AG04449 (cell line): ENCODE measurements at places on chromosomes 1 and 21.

DNA sequence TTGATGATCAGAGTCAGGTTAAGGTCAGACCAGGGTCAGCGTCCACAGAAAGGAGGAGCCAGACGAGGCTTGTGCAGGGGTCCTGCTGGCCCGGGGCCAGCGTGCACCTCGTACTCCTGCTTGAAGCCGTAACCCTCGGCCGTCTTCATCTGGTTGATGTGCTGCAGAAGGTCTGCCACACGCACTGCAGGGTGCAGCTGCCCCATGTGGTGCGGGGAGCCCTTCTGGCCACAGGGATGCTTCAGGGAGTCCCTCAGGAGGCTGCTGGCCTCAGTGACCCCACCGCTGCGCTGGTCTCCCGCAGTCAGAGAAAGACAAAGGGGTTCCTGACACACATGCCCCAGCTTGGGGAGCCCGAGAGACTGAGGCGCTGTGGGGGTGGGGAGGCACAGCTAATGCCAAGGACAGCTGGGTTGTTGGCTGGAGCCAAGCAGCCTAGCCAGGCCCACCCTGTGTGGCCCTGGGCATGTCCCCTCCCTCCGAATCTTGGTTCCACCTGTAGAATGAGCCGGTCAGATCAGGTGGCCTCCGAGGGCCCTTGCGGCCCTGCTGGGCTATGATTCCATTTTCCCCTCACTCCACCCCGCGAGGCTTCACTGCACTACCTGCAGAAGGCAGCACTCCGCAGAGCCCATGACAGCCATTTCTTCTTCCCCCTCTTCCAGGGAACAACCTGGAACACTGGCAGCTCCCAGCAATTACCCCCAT lies 251.9 kb downstream of the PTPRU start:
- no peak for DNase-seq

DNA sequence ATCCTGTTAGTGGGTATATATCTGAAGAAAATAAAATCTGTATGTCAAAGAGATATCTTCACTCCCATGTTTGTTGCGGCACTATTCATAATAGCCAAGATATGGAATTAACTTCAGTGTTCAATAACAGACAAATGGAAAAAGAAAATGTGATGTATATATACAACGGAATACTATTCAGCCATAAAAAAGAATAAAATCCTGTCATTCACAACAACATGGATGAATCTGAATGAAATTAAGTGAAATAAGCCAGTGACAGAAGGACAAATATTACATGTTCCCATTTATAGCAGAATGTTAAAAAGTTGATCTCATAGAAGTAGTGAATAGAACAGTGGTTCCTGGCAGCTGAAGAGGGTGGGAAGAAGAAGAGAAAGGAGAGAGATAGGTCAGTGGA lies 239.1 kb upstream of the RUNX1 start:
- DNase-seq, result no peak

GRCh38 chr1:34898330-34898761 lies 31.1 kb downstream of the DLGAP3 start:
- no peak for DNase-seq

GRCh38 chr21:22573834-22574233 lies 1575.6 kb downstream of the NCAM2 start:
- no peak for DNase-seq

DNA sequence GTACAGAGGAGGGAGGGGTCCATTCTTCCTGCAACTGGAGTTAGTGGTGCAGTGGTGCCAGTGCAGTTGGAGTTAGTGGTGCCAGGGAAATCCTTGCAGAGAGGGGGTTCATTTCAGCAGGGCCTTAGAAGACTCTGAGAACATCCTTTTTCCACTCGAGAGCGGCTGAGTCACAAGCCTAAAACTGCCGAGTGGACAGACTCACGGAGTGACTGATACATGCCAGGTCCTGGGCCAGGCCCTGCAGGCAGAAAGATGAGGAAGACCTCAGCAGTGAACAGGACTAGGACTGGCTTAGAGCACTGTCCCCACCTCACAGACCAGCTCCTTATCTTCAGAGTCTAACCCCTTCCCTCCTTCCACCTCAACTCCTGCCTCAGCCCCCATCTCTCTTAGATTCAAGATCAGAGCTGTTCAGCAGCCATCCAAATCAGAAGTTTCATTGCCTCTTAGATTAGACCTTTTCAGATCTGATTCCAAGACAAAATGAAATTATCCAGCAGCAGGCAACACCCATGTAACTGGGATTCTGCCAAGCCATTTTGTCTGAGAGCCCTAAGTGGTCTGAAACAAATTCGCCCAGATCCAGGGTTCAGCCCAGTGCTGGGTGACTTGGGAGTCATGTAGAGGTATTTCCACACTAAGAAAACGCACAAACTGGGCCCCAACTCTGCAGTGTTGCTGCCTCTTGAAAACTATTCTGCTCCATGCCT lies 12.7 kb upstream of the IKBKE start:
- DNase-seq, result no peak

GRCh38 chr1:193309936-193310475 lies 123.6 kb upstream of the B3GALT2 start:
- DNase-seq, result no peak

DNA sequence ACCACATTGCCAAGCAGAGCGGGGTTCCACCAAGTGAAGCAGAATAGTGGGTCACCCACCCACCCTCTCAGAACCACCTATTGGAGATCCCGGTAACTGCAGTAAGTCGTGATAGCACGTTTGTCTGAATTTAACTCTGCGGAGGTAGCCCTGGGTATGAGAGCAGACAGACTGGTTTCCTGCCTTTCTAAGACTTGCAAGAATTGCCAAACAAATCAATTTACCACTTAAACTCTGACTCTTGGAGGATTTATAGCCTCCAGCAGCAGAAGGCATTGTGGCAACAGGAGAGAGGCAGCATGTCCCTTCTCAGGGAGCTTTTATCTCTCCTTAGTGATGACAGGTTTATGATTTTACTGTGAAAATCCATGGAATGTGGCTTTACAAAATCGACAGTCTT lies 287.9 kb upstream of the FMN2 start:
- DNase-seq, result no peak

GRCh38 chr1:208203127-208203847 lies 40.9 kb downstream of the PLXNA2 start:
- no peak for DNase-seq

- no peak for DNase-seq
Observed at GRCh38 chr1:93685918-93686317, 4.3 kb upstream of the BCAR3 start.

GRCh38 chr1:14296795-14297194 lies 301.7 kb upstream of the KAZN start:
- no peak for DNase-seq

DNA sequence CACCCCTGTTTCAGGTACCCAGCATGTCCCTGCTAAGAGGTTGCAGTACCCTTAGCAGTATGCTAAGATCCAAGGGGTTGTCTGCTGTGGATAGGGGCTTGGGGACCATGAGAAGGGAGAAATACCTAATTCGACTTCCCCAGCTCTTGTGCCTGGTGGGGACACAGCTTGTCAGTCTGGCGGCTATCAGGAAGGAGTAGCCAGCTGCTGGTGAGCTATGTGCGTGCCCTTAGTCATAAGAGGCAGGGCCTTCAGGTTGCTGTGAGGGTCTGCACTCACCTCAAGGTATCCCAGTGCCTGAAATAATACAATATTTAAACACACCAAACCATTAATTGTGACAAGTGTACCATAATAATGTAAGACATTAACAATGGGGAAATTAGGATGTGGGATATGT lies 205.1 kb upstream of the SGIP1 start:
- no peak for DNase-seq

DNA sequence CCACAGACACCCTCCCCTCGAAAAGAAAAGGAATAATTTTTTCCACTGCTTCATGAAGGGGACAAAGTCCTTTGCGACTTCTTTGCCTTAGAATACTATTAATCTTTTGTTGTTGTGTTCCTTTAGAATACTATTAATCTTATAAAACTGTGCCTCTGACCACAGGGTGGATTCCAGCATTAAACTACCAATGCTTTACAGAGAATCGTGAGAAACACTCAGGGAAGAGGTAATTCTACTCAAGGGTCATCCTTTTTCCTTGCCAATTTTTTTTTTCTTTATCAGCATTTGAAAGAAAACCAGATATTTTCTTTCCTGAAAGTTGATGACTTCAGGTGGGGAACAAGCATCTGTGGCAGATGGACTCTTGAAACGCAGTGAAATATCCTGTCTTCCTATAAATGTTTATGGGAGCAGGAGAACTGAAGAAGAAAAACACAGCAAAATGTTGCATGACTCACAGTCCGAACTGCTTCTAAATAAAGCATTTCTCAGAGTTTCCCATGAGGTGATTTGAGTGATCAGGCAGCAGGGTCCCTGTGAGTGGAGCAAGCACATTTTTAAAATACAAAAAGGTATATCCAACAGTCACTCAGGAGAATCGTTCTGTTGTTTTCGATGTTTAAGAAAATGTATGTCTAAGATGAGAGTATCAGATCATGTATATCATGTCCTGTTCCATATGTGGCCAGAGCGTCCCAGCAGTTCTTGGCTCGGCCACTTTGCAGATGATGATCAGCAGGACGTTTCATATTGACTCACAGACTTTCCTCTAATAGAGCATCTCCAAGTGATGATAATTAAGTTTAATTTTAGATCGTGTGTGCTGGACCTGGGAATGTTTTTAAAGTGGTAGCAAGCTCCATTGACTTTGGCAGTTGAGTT lies 154.2 kb upstream of the RUNX1 start:
- no peak for DNase-seq

DNA sequence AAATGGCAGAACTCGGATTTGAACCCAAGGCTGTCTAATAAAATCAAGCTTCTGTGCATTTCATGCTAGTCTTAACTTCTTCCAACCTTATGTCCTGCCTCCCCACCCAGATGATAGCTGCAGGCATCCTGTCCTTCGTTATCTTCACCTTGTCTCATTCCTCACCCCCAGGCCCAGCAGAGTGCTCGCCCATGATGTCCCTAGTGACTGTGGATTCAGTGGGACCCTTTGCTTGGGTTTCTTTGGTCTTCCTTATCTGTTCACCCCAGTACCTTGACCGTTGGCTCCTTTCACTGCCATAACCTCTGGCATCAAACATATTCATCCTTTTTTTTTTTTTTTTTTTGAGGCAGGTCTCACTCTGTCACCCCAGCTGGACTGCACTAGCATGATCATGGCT lies 5.6 kb upstream of the BSDC1 start:
- DNase-seq, result no peak

- DNase-seq, result no peak
Observed at GRCh38 chr21:38752051-38752505, 53.7 kb upstream of the ETS2 start.

DNA sequence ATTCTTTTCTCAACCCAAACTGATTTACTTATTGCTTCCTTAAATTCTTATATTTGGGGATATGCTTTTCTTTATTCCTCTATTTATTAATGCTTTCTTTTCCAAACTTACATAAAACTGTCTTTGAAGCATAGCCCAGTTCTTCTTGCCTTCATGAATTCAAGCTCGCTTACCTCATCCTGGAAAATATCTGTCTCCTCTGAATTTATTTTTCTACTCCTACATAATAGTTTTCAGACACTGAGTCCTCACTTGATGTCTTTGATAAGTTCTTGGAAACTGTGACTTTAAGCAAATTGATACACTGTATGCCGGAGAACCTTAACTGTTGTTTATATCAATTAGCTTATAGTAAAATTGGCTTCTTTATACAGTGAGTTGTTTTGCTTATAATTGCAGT lies 93.8 kb downstream of the ZFYVE9 start:
- no peak for DNase-seq

- no peak for DNase-seq
Observed at GRCh38 chr1:40715491-40716059, 24.1 kb downstream of the NFYC start.

DNA sequence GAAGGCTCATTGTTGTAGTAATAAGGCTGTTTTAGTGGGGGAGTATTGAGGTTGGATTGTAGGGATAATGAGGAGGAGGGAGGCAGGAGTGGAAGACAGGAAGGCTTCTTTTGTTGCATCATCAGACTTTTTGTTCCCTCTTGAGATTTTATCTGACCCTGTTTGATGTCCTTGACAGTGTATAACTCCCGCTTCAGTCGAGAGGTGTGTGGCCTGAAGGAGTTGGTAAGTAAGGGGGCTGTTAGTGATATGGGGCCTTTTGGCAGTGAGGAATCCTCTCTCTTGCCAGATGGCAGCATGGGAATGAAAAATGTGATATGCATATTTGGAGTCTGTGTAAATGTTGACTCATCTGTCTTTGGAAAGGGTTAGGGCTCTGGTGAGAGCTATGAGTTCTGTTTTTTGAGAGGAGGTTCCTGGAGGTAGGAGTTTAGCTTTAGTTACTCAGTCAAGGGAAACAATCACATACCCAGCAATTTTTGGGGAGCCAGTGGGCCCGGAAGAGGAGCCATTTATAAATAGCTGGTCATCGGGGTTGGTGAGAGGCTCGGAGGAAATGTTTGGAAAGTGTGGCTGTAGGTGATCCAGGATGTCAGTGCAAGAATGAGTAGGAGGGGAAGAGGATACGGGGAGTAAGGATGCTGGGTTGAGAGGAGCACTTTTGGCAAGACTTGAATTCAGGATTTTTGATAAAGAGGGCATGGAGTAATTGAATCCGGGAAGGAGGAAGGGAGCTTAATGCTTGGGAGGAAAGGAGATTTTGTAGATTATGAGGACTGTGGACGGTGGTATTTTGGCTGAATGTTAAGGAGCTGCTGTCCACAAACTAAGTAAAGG lies 136.7 kb upstream of the ETV3 start:
- peak; percentile 9 for DNase-seq

- DNase-seq, result no peak
Observed at GRCh38 chr1:99677416-99677815, 31.5 kb downstream of the PALMD start.

GRCh38 chr1:31407029-31407626 lies 5.9 kb upstream of the SERINC2 start:
- DNase-seq, result no peak

- DNase-seq, result no peak
Observed at GRCh38 chr1:19037659-19038058, 81.2 kb upstream of the IFFO2 start.

DNA sequence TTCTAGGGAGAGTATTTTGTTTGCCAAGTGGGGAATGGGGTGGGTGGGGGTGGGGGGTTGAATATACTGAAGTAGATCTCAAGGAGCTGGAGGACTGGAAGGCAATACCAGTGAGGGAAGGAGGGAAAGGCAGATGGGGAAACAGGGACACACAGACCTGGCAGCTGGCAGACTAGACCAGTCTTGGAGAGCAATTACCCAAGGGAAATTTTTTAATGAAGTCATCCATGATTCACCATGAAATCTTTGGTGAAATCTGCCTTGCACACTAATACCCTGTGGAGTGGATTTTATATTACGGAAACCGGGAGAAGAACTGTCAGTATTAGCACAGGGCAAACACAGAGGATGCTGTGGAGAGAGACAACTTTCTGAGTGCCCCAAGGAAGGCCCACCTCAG lies 29.7 kb upstream of the MARK1 start:
- no peak for DNase-seq

DNA sequence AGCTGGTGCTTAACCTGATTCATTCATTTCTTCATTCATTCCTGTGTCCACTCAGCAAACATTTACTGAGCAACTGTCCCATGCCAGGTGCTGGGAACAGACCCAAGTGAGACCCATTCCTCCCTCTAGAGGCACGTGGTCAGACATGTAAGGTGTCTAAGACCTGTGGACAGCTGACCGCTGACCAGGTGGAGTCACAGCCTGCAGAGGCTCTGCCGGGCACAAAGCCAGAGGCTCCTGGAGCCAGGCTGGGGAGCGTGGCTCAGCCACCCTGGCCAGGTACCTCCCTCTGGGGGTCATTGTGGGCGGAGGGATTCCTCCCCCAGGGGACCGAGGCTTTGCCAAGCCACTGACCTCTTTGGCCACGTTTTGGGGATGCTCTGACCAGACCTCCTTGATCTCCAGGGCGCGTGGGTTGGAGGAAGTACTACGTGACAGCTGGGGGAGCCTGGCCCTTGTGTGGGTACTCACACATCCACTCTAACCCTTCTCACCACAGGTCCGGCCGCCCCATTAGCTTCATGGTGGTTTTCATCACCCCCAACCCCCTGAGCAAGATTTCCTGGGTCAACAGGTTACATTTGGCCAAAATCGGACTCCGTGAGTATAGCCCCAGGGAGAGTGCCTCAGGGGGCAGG lies 100.3 kb downstream of the ARHGEF10L start:
- DNase-seq, result no peak
